ENCODE measurements at places on chromosomes 2 and 18.

DNA sequence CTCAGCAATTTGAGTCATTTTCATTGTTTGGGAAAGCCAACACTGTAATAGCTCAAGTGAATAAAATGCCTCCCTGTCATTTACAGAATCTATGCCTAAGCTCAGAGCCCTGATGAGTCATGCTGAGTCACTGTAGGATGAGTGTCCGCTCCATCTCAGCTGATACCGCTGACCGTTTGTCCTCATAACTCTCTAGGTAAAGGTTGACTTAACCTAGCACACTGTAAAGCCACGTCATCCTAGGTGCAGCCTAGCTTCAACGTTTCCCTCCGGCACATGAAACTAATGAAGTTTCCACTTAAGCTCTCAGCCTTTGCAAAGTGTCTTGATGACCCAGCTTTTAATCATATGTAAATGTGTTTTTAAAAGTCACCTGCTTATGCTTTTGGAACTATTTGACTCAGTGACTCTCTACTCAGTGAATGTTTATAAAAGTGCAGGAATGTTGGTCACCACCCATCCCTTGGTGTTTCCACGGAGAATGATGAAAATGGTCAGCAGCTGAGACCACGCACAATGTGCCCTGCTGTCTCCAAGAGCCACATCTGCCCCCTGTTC is 154.0 kb downstream of the PMAIP1 start:
- no peak for DNase-seq

- no peak for DNase-seq
Measured at GRCh38 chr2:108835040-108835439, 48.5 kb downstream of the CCDC138 start.

DNA sequence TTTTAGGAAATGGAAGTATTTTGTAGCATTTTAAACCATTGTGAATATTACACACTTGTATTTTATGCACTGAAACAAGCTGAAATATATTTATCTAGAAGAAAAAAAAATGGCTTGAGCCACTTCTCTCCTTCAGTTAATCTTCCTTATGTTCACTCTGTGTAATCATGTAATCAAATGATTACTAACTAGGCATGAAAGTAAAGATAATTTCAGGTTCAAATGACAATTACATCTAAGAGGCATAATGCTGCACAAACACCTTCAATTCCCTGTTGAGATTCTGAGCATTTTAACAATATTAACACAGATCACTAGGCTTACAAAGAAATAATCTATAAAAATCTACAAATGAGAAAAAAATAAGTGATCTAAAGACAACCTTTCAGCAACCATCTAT is 119.6 kb upstream of the ITGB6 start:
- no peak for DNase-seq

DNA sequence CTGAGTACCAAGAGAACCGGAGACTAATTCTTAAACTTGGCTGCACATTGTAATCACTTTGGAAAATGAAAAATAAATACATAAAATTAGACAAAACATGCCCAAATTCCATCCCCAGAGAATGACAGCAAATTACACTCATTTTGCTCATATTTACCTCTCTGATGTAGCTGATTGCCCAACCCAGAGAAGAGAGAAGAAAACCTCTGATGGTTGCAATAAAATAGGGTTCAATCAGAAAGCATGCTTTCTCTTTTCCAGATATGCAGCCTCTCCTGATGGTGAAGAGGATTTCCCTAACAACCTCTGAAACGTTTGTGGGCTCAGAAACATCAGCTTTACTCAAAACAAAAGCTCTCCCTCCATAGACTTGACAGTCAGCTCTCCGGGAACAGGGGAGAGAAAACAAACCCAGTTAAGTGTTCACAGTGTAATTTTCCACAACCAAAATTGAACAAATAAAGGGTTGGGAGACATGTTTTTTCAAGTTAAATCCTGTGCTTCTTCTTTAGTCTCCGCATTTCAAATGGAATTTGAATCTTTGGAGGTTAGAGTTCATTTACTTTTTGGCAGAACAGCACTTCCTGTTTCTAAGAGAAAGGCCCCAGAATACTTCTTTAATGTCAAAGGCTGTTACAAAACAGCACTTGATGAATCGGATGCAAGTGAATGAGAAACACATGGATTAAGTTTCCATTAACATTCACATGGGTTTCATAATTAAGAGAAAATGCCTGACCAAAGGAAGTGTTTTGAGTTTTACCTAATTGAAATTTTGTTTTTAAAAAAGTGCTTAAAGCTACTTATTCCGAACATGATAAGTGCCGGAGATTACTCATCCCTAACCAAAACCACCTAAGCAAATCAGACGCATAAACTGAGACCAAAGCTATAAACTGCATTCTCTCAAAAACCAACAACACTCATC is 570.1 kb upstream of the SYT4 start:
- no peak for DNase-seq

DNA sequence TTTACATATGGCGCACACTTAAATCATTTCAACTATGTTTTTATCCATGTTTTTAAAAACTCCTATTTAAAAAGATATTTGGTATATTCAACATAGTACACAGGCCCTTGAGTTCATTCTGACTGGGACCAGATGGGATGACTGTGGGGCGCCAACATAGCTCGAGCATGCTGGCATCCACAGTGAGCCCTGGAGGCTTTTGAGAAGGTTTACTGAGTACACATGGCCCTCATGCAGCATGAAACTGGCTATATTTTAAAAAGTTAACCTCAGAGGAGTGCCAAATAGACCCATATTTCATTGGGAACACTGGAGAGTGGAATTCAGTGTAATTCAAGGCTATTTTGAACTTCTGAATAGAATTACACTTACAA is 83.6 kb downstream of the CCDC85A start:
- no peak for DNase-seq

DNA sequence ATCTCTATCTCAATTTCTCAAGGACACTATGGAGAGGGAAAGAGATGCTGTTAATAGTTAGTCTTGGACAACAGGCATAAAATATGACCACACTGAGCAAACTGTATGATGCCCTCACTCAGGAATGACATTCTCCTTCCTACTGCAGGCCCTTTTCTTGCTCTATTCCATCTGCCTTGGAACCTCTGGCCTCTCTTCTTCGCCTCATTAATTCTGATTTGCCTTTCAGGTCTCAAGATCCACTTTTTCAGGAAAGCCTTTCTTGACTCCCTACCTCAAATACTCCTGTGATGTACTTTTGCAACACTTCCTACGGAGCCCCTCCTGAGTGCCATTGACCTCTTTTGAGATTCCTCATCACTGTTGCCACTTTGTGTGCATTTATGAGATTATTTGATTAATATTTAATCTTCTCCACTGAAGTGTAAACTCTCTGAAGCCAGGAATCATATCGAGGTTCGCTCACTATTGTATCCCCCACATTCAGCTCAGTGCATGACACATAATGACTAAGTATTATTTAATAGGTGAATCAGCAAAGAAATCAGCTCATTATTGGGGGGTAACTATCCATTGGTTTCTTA is 21.3 kb upstream of the SPP2 start:
- DNase-seq: no peak

GRCh38 chr2:27596627-27597026 is 13.8 kb downstream of the ZNF512 start:
- DNase-seq: no peak

DNA sequence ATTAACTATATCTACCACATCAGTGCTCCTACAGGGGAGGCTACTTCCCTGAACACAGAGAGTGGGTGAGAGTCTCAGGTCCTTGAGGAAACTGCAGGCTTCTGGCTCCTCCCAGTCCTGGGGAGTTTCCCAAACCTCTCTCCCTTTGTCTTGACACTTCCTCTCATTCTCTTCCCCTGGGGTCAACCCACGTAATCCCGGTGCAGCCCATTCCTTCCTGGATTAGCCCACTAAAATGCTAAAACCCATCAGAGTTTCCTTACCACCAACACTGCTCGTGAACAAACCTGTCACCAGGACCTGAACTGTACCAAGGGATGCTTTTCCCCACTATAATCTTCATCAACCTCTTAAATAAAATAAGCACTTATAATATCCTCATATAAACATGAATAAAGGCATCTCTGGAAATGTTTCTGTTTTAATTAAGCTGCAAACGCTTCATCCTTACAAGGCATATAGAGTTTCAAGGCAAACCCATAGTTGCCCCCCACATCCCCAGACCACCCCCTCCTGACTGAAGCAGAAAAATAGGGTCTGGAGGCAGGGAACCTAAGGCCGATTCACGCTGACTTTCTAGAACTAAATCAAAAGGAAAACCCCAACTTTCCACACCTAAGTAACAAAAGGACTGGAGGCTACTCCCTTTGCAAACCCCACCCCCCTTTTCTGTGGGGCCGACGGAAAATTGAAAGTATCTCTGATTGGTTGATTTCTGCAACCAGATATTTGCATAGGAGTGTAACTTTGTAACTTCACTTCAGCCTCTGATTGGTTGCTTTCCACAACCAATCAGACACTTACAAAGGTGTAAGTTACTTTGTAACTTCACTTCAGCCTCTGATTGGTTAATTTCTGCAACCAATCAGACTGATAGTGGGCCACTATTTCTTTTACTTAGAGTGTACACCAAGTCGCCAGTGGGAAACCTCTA is 19.0 kb downstream of the TMSB10 start:
- DNase-seq: no peak

GRCh38 chr18:8806100-8806797 is 100.9 kb downstream of the MTCL1 start:
- no peak for DNase-seq

DNA sequence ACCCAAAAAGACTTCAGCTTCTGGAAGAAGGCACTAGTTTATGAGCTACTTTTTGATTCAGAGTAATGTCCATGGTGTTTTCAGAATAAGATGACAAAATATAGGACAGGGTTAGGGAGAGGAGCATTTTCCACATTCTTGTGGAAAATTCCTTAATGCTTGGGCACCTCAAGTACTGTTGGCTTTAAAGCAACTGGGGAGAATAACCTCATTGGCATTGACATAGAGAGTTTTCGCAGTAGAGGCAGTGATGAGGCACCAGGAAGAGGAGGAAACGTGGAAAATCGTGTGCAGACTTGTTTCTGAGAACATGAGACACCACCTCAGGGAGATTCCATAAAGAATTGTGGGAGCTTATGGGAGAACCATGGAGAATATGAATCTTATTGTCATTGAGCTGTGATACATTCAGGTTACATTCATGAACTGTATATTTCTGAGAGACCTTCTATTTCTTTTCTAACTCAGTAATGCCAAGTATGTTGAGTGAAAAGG is 929.0 kb upstream of the NRXN1 start:
- no peak for DNase-seq

- no peak for DNase-seq
Measured at GRCh38 chr18:3885209-3885792, 435.3 kb downstream of the TGIF1 start.

DNA sequence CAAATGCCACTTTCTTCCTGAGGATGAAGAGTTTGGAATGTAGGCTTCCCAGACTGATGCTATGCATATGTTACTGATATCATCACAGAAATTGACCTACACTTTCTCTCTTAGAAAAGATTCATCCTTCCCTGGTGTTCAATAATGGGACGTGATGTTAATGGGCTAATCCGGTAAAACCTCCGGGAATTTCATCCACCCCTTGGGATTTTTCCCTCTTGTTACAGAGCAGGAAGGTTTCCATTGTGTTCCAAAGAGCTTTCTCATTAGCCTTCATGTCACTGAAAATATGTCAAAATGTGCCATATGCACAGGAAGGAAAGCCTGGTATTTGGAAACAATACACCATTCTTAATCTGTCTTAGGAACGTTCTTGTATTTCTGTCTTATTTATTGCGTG is 20.7 kb downstream of the ALPK2 start:
- no peak for DNase-seq

DNA sequence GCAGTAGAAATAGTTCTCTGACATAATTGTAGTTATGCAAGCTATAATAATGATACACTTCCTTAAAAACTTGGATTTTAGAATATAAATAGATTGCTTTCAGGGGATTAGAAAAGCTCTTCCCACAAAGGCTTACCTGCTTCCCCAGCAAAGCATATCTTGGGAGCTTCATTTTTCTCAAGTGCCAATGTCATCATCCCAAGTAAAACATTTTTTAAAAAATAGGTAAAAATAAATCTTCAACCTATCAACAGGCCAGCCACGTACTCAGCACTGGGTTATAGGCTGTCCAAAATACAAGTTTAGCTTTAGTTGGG is 39.0 kb upstream of the NPAS2 start:
- no peak for DNase-seq

DNA sequence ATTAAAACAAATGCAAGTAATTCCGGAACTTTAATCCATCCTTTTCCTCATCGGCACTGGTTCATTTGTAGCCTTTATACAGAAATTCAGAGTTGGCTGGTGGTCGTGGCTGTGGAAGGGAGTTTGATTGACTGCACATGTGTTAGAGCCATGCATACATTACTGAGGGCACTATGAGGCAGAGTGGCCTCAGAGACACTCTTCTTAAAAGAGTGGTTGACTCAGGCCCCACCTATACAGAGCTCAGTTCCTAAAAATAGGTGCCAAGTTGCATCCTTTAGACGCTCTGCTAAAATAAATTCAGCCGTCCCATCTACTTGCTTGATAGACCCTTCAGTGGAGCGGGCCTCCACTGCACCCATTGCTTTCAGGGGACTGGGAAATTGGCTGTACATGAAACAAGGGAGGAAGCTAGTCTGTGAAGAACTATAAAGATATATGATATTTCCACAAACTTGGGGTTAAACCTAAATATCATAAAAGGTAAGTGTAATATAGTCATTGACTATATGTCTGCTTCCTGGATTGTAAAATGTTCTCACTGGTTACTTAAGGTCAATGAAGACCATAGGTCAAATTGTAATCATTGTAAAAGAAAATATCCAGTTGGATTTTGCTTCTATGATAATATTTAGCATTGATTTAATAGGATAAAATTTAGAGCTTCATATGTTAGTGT is 298.9 kb downstream of the XIRP2 start:
- DNase-seq: no peak

GRCh38 chr18:49183921-49184320 is 233.2 kb upstream of the SMAD7 start:
- no peak for DNase-seq

- DNase-seq: no peak
Measured at GRCh38 chr18:58960946-58961722, 96.5 kb downstream of the ZNF532 start.

DNA sequence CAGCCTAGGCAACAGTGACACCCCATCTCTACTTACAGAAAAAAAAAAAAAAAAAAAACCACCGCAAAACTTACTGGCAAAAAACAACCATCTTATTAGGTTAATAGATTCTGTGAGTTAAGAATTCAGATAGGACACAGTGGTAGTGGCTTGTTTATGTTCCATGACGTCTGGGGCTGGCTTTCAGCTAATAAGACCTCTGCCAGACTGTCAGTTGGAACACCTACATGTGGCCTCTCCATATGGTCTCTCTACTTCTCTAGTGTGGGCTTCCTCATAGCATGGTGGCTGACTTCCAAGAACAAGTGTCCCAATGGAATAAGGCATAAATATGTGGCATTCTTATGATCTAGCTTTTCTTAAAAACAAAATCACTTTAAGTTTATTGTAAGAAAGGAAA is 94.0 kb upstream of the OTX1 start:
- DNase-seq: no peak

- DNase-seq: no peak
Measured at GRCh38 chr18:39168723-39169122, 1603.1 kb upstream of the CELF4 start.

- no peak for DNase-seq
Measured at GRCh38 chr2:74739733-74740241, 85.7 kb downstream of the SEMA4F start.

All from stimulated activated CD8-positive, alpha-beta memory T cell treated with anti-CD3 and anti-CD28 coated beads, Interleukin-15, amount 100 ng/mL, for 4 hours (primary cell).